Lung microvascular endothelial cell (primary cell): ENCODE measurements at places on chromosomes 13 and 19. TPM values are rescaled to one million over a fixed set of nuclear protein-coding genes. Genes with fewer than 3 reads are reported as not detected.

Gene ZNF20
- total RNA-seq = 2.2 and 3.2 TPM in 2 replicates

Gene CEACAM3
- total RNA-seq = not detected in 2 replicates

GRCh38 chr19:1235625-1236538, 1.9 kb downstream of the CBARP start:
- DNase-seq = no peak

Gene IL12RB1
- total RNA-seq = under 0.01 and 0.22 TPM in 2 replicates

DNA sequence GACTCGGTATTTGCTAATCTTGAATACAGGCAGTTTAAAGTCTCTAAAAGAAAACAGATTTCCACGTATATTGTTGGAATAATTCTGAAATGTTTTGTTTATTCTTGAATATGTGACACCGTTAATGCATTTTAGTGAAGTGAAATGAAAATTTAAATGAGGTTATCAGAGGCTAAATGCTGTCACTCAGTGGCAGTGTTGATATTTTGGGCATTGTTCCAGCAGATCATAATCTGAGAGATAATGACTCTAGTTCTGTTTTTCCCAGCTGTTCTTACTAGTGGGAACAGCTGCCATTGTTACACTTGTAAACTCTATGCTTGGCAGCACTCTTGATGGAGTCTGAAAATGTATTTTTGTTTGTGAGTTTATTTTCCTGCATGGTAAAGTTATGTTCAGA, 365.6 kb upstream of the SLC10A2 start:
- no peak for DNase-seq
